Stimulated activated CD8-positive, alpha-beta memory T cell treated with anti-CD3 and anti-CD28 coated beads, Interleukin-4, amount 100 ng/mL, for 1 hour (primary cell): ENCODE measurements at places on chromosomes 16 and 17.

DNA sequence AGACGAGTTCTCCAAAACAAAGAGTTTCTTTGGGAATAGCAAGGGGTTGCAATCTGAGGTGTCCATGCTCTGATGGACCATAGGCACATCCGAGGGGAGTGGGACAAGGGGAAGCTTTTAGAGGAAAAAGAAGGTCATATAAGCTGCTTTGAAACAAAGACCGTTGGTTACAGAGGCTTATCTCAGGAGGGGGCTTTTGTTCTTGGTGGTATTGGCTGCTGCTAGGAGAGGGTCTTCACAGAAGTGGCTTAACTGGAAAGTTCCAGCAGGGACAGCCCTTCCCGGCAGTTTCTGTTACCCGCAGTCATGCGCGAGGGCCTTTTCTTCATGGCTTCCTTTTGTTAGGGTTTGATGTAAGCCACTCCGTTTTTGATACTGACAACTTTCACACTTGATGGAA, 76.0 kb downstream of the RAP1GAP2 start:
- no peak for DNase-seq

DNA sequence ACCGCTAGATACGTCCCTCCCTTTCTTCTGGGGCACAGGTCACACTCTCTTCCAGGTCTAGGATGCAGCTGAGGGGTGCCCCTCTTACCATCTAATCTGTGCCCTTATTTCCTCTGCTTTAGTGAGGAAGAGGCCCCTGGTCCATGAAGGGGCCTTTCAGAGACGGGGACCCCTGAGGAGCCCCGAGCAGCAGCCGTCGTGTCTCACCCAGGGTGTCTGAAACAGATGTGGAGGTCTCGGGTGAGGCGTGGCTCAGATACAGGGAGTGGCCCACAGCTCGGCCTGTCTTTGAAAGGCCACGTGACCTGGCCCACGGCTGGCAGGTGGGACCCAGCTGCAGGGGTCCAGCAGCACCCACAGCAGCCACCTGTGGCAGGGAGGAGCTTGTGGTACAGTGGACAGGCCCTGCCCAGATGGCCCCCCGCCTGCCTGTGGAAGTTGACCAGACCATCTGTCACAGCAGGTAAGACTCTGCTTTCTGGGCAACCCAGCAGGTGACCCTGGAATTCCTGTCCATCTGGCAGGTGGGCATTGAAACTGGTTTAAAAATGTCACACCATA, 15.6 kb downstream of the SCGB1C2 start:
- no peak for DNase-seq

DNA sequence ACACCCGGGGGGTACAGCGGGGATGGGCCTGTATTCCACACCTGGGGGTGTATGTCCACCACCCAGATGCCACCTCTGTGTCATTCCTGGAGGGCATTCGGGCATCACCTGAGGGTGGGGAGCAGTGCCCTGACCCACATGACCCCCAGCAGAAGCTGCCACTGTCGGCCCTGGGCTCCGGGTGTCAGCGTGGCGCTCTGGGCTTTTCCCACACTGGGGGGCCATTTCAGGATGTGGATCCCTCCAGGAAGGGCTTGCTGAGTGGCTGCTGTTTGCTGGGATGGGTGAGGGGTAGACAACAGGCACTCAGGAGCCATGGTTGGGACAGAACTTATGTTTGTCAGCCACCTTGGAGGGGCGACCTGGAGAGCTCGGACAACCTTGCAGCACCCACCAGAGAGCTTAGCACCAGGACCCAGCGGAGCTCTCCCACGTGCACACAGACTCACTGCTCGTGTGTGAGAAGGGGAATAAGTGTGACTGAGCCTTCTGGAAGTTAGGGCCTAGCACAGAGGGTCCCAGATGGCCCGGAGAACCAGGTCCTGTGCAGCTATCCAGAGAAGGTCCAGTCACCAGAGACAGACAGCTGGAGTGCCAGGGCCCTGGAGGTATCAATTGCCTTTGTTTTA, 102.7 kb downstream of the METRNL start:
- DNase-seq = no peak

DNA sequence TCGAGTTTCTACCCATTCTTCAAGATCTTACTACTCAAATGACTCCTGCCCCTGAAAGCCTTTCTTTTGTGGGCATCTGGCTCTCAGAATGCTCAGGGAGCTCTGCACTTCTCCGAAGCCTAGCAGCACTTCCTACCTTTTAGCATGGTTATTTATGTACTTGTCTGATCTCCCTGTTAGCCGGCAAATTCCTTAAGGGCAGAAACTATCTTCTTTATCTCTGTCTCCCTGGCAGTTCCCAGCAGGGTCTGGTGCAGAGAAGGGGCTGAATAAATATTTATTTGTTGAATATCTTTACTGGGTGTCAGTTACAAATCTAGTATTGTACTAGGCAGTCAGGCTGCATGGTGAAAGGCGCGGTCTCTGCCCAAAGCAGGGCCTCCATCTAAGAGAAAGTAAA, 30.7 kb downstream of the TMEM132E start:
- DNase-seq = no peak

GRCh38 chr16:64168371-64168770, 953.5 kb downstream of the CDH11 start:
- no peak for DNase-seq

DNA sequence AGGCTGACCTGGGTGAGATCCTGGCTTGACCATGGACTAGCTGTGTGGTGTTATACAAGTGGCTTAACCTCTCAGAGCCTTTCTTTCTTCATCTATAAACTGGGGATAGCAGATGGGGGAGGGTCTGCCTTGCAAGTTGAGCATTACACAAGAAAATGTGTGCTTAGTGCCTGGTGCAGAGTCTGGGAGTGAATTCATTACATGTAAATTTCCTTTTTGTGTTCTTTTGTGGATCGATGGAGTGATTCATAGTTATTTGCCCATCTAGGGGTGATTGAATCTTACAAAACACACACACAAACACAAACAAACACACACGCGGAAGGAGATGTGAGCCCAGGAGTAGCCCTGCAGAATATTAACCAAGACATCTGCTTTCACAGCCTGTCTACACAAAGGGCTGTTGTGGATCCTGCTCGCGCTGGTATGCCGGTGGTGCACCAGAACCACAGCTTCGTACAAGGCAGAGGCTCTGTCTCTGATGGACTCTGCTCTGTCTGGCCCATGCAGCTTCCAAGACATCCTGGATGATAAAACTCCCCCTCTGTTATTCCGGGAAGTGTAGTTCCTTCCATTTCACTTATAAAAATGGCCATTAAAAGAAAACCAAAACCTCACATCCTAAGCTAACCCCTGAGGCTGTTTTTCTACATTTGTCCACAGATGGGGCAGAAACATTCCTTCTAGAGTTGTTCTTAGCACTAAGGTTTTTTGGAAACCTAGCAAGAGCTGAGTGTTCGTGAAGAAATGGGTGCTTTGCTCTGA, 86.1 kb downstream of the UTP18 start:
- no peak for DNase-seq

DNA sequence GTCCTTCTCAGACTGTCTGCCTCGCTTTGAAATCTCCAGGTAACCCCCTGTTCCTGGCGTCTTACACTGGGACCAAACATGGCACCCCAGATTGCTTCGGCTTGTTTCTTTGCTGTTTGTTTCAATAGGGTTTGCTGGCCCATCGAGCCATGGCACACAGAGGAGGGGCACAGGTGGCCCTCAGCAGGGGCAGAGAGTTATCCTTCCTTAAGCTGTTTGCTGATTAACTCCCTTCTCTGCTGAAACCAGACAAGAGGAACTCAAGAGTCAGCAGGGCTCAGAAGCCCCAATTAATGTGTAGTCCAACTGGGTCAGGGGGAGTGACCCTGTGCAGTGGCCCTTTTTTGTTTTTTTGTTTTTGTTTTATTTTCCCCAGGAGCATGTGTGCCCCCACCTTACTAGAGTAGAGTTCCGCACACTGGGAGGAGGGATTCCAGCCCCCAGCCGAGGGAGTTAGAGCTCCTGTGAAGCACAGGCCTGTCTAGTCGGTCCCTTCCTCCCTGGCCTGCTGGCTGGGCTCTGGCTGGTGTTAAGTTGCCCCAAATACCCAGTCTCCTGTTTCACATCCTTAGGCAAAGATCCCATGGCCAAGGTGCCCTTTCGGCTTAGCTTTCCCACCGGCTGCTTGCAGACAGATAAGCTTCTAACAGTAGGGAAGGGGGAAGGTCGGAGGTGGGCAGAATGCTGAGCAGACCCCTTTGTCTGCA, 39.3 kb downstream of the YPEL2 start:
- no peak for DNase-seq

- DNase-seq = no peak
Observed at GRCh38 chr17:28446716-28447395, 26.6 kb upstream of the SLC13A2 start.

DNA sequence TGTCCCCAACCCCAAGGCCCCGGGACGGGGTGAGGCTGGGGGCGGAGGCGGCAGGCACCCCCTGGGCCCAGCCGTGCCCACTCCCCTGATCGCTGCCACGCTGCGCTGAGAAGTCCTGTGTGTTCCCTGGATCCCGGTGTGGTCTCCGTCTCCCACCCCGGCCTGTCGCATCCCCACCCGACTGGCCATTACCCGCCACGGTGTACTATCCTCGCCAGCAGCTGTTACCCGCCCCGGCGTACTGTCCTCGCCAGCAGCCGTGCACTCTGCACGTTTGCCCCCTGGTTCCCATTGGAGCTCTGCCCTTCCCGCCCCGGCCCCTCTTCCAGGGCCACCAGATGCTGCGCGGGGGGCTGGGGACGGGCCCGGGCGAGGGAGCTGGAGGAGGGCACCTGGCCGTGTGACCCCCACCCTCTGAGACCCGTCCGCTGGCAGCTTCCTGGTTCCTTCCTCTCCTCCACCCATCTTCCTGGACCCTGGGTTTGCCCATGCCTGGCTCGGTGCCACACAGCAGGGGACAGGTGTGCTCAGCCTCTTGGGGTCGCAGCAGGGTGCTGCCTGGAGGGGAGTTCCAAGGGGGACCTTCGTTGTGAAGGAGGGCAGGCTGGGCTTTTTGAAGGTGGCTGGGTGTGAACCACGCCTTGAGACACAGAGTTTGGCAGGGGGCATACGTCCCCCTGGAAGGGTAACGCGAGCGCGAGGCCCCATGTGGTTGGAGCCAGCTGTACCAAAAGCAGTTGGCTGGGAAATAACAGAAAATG, 19.7 kb downstream of the BAHCC1 start:
- DNase-seq = no peak

DNA sequence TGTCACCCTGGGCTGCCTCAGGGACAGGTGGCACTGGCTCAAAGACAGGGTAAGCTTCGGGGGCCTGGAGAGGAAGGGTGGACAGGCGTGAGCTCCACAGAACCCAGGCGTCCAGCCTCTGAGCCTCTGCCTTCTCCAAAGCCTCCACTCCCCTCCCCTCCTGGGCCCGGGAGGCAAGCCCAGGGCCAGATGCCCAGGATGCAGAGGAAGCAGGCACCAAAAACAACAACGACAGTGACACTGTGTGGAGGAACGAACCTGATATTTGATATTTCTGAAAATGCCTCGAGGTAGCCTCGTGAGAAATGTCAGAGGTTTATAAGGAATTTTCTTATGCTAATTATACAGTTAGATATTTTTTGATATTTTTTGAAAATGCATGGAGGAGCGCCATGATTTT, 6.0 kb downstream of the BCL7C start:
- DNase-seq = no peak

DNA sequence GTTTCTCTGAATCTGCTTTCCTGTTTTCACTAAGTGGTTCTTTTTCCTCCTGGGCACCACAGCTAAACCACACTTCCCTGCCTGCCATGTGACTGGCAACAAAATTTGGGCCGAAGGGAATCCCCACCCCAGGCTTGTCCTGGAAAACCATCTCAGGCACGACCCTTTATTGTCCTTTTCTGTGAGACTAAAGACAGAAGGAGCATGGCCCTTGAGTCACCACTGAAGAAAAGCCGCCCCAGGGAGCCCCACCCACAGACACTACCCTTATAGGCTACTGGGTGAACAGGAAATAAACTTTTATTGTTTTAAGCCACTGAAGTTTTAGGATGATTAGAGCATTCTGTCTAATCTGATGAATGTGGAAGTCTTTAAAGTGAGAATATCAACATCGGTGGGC, 88.6 kb upstream of the BRD7 start:
- no peak for DNase-seq

DNA sequence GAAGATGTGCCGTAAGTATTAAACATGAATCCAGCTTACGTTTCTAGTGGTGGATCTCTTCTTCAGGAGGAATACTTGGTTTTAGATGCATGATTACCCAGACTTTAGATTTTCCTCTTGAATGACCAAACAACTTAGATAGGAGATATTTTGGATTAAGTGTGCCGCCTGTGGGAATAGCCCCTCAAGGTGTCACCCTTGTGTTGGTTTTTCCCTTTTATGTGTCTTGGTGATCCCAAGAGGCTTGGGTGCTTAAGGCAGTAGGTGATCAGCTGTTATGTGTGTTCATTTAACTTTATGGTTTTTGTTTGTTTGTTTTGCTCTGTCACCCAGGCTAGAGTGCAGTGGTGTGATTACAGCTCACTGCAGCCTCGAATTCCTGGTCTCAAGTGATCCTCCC, 115.1 kb downstream of the PPM1E start:
- no peak for DNase-seq

GRCh38 chr17:82751171-82751570, 694 bp upstream of the TBCD start:
- DNase-seq = no peak
